ENCODE measurements at places on chromosomes 11 and 22. TPM values are rescaled to one million over a fixed set of nuclear protein-coding genes. Genes with fewer than 3 reads are reported as not detected.

DNA sequence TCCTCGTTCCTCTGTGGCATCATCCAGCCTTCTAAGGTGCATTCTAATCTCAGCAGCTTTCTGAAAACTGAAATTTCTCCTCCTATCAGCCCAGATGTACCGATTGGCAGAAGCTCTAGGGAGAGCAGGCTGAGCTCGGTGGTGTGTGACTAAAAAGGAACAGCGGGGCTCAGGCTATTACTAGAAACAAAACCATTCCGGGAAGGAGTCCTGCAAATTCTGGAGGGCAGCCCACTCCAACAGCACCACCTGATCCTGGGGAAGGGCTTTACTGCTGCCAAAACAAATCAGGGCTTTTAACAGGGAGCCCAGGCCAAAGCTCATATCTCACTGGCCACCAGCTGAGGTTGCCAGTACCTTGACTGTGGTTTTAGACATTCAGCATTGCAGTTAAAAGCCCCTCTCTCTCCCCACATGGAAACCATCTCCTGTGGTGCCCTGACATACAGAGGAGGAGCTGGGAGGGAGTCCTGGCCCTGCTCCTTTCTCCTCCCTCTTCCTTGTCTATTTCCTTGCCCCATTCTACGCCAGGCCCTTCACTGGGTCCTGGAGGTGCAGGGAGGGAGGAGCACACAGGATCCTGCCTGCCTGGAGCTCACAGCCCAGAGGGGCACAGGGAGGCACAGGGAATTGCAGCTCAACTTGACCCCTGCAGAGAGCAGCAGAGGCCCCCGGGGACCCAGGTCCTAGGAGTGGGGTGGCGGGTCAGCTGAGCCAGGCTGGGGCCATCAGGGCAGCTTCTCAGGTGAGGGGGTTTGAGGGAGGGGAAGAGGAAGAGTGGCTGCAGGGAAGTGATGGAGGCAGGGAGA, 889 bp downstream of the PLAAT4 start:
- peak overlapping the region; percentile 88 for H3K27ac ChIP-seq
- peak; percentile 75 for DNase-seq
- no peaks in the 10 kb centered on the region for H3K27me3 ChIP-seq

DNA sequence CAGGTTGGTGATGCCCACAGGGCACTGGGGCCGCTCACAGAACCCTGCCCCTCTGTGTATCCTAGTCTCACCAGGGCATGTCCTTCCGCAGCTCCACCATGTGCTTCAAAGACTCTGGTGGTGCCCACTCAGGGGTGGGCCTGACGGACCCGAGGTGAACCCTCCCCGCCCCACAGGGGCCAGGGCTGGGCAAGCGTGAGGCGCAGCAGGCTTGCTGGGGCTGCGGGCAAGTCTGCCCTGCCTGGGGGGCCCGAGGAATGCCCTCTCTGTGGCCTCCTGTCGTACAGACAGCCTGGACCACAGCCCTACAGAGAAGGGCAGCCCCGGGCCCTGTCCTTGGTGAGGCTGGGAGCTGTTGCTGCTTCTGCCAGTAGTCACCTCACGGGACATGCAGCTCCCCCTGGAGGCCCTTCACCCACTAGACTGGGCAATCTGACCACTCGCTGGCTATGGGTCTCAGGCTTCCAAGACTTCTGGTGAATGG, 40.2 kb downstream of the TBX1 start:
- DNase-seq: no peak
- H3K4me3 ChIP-seq: no peak overlapping the region
- no peaks in the 10 kb centered on the region for H3K27me3 ChIP-seq
- no peak overlapping the region for H3K27ac ChIP-seq

DNA sequence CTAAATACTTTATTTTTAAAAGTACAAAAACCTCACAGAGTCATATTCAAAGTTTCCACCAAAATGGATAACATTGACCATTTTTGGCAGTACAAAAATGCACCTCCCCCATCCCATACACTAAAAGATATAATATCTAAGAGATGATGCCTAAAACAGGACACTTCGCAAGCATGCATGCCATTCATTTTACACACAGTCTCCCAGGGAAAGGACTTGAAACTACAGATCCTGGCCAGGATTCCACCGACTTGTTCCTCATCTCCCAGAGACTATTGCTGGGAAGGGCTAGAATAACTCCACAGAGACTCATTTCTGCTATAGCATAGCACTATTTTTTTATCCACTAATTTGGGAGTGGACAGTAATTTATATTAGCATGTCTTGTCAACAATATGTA, 81.7 kb downstream of the MTNR1B start:
- H3K27me3 ChIP-seq: no peaks in the 10 kb centered on the region
- H3K36me3 ChIP-seq: no peaks in the 10 kb centered on the region
- no peak overlapping the region for H3K4me3 ChIP-seq

- peaks cover 6% of the 10 kb centered on the region for H3K4me1 ChIP-seq
- H3K36me3 ChIP-seq: no peaks in the 10 kb centered on the region
- peaks cover 32% of the 10 kb centered on the region for H3K27me3 ChIP-seq
- no peak for DNase-seq
- no peak overlapping the region for H3K27ac ChIP-seq
Observed at GRCh38 chr22:36911887-36912661, 1.4 kb upstream of the CSF2RB start.

- H3K4me3 ChIP-seq: peak overlapping the region; percentile 89
- H3K4me1 ChIP-seq: peaks cover 29% of the 10 kb centered on the region
- no peaks in the 10 kb centered on the region for H3K27me3 ChIP-seq
- no peaks in the 10 kb centered on the region for H3K36me3 ChIP-seq
Observed at GRCh38 chr11:46242952-46243795, 34.3 kb upstream of the CREB3L1 start.

GRCh38 chr11:122917311-122917710, 34.8 kb downstream of the JHY start:
- no peaks in the 10 kb centered on the region for H3K36me3 ChIP-seq
- H3K27ac ChIP-seq: no peak overlapping the region
- no peaks in the 10 kb centered on the region for H3K27me3 ChIP-seq
- no peaks in the 10 kb centered on the region for H3K4me1 ChIP-seq
- DNase-seq: no peak

- no peaks in the 10 kb centered on the region for H3K4me1 ChIP-seq
- no peaks in the 10 kb centered on the region for H3K36me3 ChIP-seq
- no peak overlapping the region for H3K4me3 ChIP-seq
Observed at GRCh38 chr11:69531717-69532088, 50.2 kb downstream of the LINC01488 start.

DNA sequence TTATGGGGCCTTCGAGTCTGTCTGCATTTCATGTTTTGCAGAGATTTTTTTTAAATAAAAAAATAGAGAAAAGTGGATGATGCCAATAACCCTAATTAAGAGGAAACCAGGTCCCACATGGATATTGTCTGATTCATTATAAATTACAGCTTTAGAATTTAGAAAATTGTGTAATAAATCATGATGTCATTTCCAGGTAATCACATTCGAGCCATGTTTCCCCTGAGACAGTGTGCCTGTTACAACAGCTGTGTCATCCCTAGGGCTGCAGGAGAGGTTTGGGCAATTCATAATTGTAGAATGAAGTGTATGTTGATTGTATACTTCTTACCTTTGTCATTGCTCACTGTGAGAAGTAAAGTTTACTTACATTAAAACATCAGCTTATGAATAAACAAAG, 38.3 kb downstream of the NCAM1 start:
- H3K4me1 ChIP-seq: no peaks in the 10 kb centered on the region
- H3K36me3 ChIP-seq: no peaks in the 10 kb centered on the region
- no peak overlapping the region for H3K4me3 ChIP-seq
- DNase-seq: no peak
- H3K27me3 ChIP-seq: peaks cover 5% of the 10 kb centered on the region

DNA sequence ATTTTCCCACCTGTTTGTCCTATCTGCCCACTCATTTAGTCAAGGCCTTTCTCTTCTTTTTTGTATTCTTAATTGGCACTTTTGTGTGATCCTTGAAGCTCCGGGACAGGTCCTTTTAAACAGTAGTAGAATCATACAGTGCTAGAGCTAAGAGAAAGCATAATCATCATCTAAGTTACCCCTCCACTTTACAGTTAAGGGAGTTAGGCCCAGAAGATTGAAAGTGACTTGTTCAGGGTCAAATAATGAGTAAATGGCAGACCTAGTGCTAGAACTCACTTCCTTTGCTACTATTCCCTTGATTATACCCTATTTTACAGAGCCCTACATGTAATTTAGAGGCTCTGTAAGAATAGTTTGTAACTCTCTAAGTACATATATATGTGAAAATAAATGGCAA, 2.5 kb downstream of the USP47 start:
- H3K4me3 ChIP-seq: no peak overlapping the region
- no peak overlapping the region for H3K27ac ChIP-seq
- H3K27me3 ChIP-seq: peaks cover 3% of the 10 kb centered on the region
- H3K36me3 ChIP-seq: peaks cover 5% of the 10 kb centered on the region

DNA sequence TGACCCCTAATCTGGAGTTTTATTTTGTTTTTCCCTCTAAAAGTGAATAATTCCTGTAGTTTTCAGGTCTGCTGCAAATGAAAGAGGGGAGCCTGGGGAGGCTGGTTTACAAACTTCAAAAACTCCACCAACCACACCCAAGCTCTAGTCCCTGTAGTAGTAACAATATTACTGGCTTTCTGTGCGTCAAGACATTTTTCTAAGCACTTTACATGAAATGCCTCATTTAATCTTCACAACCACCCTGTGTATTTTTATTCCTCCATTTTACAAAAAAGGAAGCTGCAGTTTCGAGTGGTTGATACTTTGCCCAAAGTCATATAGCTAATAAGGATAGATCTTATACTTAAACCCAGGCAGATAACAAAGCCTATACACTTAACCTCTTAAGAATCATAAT, 23.5 kb downstream of the CTNND1 start:
- DNase-seq: no peak
- no peaks in the 10 kb centered on the region for H3K27me3 ChIP-seq
- H3K36me3 ChIP-seq: peaks cover 4% of the 10 kb centered on the region
- peaks cover 13% of the 10 kb centered on the region for H3K4me1 ChIP-seq
- H3K4me3 ChIP-seq: no peak overlapping the region

GRCh38 chr11:47332791-47333525, 19.5 kb downstream of the MYBPC3 start:
- peaks cover 9% of the 10 kb centered on the region for H3K36me3 ChIP-seq
- H3K4me3 ChIP-seq: no peak overlapping the region
- no peaks in the 10 kb centered on the region for H3K4me1 ChIP-seq
- no peak for DNase-seq
- no peak overlapping the region for H3K27ac ChIP-seq
- H3K27me3 ChIP-seq: no peaks in the 10 kb centered on the region

- H3K27me3 ChIP-seq: no peaks in the 10 kb centered on the region
- DNase-seq: no peak
- peaks cover 18% of the 10 kb centered on the region for H3K36me3 ChIP-seq
- peaks cover 3% of the 10 kb centered on the region for H3K4me1 ChIP-seq
- H3K4me3 ChIP-seq: no peak overlapping the region
Observed at GRCh38 chr22:38243007-38243765, 29.6 kb downstream of the TMEM184B start.

DNA sequence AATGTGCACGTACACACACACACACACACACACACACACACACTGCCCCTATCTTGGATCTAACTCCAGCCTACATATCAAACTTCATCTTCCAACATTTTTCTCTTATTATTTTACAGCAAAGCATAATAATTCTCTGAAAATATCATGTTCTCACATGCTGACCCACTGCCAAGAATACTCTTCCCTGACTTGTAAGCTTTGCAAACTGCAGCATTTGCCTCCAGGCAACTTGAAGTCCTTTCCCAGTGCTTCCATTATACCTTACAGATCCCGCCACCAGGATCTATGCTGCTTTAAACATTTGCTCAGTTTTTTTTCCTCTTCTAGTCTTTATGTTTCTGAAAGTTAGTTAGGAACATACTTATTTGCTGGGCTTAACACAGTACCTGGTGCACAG, 483.3 kb upstream of the ARHGAP42 start:
- no peaks in the 10 kb centered on the region for H3K27me3 ChIP-seq
- H3K36me3 ChIP-seq: no peaks in the 10 kb centered on the region
- no peaks in the 10 kb centered on the region for H3K4me1 ChIP-seq
- no peak overlapping the region for H3K4me3 ChIP-seq

DNA sequence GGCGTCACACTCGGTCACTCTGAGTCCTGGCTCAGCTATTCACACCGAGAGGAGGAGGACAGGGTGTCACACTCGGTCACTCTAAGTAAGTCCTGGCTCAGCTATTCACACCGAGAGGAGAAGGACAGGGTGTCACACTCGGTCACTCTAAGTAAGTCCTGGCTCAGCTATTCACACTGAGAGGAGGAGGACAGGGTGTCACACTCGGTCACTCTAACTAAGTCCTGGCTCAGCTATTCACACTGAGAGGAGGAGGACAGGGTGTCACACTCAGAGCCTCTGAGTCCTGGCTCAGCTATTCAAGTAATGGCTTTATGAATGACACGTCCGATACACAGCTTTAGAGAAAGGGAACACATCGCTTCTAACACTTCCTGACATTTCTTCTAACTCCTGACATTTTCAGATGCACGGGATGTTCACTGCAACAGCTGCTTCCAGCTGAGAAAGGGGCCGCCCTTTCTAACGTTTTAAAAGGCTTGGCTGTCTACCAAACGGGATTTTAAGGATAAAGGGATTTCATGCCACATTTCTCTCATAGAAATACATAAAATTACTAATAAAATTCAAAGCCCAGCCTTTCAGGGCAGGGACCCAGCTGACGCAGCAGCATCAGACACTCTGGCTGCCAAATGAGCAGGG, 28.1 kb downstream of the DRD4 start:
- no peak for DNase-seq
- no peak overlapping the region for H3K27ac ChIP-seq
- H3K4me3 ChIP-seq: no peak overlapping the region
- H3K27me3 ChIP-seq: no peaks in the 10 kb centered on the region
- peaks cover 2% of the 10 kb centered on the region for H3K4me1 ChIP-seq

- no peak for DNase-seq
- no peak overlapping the region for H3K4me3 ChIP-seq
- H3K27me3 ChIP-seq: peaks cover 4% of the 10 kb centered on the region
Observed at GRCh38 chr11:116517584-116517983, 255.2 kb downstream of the BUD13 start.

DNA sequence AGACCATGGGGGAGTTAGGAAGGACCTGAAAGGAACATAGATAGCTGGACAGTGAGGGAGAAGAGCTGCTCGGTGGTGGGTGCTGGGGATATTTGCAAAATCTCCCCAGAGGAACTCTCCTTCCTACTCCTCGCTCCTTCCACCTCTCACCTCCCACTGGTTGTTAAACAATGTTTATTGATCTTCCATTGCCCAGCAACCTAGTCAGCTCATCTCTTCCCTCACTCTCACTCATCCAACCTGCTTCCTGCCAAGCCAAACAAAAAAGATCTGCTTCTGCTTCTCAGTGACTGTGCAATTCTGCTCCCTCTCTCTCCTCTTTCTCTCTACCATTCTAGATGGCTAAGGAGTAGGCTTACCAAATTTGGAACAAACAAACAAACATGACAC, 115.0 kb downstream of the SLC1A2 start:
- H3K4me3 ChIP-seq: no peak overlapping the region
- peak overlapping the region; percentile 39 for H3K27ac ChIP-seq
- DNase-seq: no peak
- H3K36me3 ChIP-seq: no peaks in the 10 kb centered on the region
- peaks cover 2% of the 10 kb centered on the region for H3K27me3 ChIP-seq

GRCh38 chr11:89125298-89125697, 52.4 kb upstream of the TYR start:
- H3K27ac ChIP-seq: no peak overlapping the region
- DNase-seq: no peak
- H3K4me1 ChIP-seq: no peaks in the 10 kb centered on the region
- H3K27me3 ChIP-seq: no peaks in the 10 kb centered on the region
- H3K36me3 ChIP-seq: no peaks in the 10 kb centered on the region

The FGF19 gene
- total RNA-seq: not detected

The ALDH3B1 gene
- not detected for total RNA-seq

The GDPD4 gene
- total RNA-seq: not detected

The TIMM10B gene
- total RNA-seq: 47.4 TPM

The LMNTD2 gene
- total RNA-seq: 0.47 TPM

Measured in activated CD4-positive, alpha-beta T cell treated with anti-CD3 and anti-CD28 coated beads, Interleukin-2, amount 10 ng/mL, durations not matched to agents 24 days and 14 days (primary cell).